Liver (tissue), 10 donors: ENCODE measurements at places on chromosomes 13 and 19.

DNA sequence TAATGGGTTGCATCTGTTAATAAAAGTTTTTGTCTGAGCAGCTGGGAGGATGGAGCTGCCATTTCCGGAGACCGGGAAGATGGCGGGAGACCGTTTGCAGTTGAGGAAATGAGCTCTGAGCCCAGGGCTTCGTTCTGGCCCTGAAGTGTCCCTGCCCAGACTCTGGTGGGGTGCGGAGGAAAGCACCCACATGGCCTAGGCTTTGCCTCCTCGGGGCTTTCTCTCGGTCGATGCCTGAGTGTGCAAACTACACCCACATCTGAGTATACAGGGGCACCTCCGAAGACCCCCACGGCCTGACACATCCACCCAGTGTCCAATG lies 15.6 kb upstream of the NANOS3 start:
- no peak for DNase-seq

DNA sequence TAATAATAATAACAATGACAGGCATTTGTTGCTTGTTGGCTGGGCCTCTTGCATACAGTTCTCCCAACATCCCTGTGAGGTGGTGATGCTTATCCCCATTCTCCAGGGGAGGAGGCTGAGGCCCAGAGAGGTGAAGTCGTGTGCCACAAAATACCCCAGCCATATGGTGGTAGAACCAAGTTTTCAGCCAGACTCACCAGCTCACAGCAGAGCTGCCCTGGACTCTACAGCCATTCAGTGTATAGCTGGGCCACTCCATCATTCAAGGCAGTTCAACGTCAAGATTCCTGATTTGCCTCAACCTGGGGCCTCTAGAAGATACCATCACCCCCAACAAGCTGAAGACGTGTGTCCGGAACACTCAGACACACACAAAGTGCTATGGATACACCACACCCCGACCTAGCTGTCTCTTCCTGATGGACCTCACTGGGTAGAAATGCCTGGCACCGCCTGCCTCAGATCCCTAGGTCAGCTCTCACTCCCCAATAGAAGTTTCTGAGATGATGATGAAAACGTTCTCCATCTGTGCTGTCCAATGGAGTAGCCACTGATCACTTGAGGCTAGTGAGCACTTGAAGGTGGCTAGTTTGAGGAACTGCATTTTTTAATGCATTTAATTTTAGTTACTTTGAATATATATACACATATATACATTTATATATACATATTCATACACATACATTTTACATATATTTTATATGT lies 4.3 kb upstream of the CEACAM19 start:
- no peak for DNase-seq

DNA sequence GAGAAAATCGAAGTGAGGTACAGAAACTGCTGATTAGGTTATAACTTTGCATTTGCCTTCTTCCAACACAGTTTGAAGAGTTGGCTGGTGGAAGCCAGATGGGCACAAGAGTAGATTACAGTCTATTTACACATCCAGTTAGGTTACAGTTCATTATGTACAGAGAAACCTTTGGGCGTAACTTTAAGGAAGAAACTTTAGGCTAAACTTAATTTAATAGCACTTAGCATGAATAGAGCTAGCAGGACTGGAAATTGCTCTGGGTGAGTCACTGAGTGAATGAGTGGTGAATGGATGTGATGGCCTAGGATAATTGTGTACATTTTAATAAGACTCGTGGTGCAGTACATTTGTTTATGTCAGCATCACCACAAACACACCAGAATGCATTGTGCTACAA lies 62.9 kb upstream of the KLHL1 start:
- no peak for DNase-seq

DNA sequence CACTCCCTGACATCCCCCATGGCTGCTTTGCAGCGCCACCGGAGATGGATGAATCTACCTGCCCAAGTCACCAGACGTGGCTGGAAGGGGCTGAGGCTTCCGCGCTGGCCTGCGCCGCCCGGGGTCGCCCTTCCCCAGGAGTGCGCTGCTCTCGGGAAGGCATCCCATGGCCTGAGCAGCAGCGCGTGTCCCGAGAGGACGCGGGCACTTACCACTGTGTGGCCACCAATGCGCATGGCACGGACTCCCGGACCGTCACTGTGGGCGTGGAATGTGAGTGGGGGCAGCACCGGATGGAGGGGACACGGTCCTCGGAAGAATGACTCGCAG lies 4.6 kb downstream of the ICAM5 start:
- no peak for DNase-seq

DNA sequence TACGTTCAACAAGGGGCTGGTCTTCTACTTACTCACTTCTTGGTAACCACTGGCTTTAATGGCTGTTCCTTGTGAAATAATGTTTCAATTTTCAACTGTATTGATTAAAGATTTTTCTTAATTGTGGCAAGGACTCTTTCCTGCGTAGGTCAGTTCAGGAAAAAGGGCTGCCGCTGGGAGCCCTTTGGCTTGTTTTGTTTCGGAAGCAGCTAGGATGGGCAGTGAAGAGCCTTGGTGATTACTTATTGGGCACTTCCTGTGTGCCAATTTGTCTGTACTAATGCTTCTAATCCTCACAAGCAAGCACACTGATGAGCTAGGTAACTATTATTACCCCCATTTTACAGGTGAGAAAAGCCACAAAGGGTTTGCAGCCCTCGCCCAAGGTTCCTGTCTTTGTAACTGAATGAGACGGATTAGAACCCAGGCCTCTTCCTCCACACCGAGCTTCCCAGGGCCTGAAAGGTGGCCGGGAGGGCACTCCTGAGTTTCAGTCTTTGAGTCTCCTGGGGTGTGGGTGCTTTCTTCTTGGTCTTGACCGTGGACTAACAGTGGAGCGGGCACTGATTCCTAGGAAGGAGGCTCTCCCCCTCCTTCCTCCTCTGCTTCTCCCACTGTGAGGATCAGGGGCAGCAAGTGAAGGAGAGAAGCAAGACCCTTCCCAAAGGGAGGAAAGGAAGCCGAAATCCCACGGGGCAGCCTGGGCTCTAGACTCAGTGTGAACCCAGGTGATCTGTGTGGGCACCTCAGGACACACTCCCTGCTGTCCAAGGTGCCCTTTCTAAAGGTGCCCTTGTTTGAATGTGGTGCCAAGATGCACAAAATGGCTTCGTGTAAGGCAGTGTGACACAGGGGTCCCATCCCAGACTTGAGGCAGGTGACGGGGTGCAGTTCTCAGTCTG lies 3.7 kb downstream of the COL4A2 start:
- no peak for DNase-seq

- no peak for DNase-seq
Measured at GRCh38 chr13:92804346-92804745, 422.3 kb upstream of the GPC6 start.

GRCh38 chr19:49165111-49165750 lies 7.6 kb downstream of the TRPM4 start:
- DNase-seq, result no peak

DNA sequence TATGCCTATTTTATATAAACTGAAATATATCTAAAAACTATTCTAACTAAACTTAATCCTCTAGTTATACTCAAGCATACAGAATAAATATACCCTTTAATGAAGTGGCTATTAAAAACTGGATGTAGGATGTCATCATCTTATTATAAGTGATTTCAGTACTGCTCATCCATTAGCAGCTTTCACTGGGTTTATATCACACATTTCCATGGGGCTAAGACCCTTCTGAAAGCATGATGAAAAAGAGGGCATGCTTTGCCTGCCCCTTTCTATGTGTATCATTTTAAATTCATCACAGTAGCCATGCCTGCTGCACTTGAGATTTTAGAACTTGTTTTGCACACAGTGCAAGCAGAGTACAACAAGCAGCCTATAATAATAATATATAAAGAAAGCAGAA lies 477.5 kb downstream of the SLITRK6 start:
- no peak for DNase-seq

GRCh38 chr19:19110410-19111135 lies 27.7 kb downstream of the TMEM161A start:
- DNase-seq, result no peak

DNA sequence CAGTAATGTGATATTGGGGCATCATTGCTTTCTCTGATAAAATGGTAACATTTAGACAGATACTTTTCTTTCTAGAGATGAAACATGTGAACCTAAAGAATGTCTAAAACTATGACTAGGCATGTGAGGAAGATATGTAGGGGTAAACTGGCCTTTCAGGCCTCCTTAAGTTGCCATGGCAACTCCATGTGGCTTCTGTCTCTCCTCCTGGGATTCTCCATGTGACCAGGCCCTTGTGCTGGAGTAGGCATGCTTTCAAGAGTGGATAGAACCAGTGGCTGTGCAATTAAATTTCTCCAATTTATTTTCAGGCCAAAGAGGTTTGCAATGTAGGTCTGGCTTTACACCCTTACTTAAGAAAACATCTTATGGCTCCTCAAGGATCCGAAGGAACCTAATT lies 130.8 kb downstream of the OLFM4 start:
- no peak for DNase-seq

GRCh38 chr19:48637948-48638830 lies 1.0 kb upstream of the DBP start:
- peak; percentile 75 for DNase-seq

- DNase-seq, result no peak
Measured at GRCh38 chr19:8489561-8490394, 12.7 kb downstream of the PRAM1 start.

DNA sequence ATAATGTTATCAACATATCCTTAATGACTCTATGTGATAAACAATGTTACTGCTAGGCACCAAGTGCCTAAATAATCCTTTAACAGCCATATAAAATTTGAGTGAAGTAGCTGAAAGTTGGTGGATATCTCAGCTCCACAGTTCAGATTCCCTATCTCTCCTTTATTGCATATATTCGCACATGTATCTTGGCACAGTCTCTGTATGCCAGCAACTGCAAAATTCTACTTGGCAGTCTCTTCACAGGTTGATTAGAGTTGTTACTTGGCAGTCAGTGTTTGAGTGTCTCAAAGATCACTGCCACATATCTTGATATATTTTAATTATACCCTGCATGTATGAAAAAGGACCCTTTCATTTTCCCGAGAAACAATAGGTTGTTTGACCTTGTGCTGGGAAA lies 879.3 kb downstream of the OLFM4 start:
- DNase-seq, result no peak

GRCh38 chr13:40102360-40102727 lies 446.9 kb downstream of the COG6 start:
- DNase-seq, result no peak

- DNase-seq, result no peak
Measured at GRCh38 chr13:113948034-113948742, 25.7 kb downstream of the C13orf46 start.

DNA sequence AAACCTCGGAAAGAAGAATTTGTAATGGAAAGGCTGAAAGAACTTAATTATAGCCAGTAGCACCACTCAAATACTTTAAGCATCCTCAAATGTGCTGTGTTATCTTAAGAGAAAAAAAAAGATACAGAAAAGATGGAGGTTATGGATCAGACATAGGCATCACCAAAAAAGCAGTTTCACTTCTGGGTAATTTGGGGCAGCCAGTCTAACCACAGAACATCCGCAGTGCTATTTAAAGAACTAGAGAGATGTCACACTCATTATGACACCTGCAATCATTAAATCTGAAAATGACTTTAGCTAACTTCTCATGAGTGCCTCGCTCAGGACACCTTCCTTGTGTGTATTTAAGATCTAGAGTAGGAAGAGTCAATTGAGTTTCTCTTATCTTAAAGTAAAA lies 211.8 kb downstream of the RBM26 start:
- DNase-seq, result no peak

GRCh38 chr13:75173457-75174356 lies 308.3 kb downstream of the TBC1D4 start:
- DNase-seq, result no peak
